NCI-H345 (cell line): ENCODE measurements at places on chromosomes 11 and 22.

GRCh38 chr11:32326522-32326921 is 108.8 kb downstream of the WT1 start:
- DNase-seq = no peak

GRCh38 chr22:36027935-36028645 is 534 bp downstream of the RBFOX2 start:
- DNase-seq = peak; percentile 37

DNA sequence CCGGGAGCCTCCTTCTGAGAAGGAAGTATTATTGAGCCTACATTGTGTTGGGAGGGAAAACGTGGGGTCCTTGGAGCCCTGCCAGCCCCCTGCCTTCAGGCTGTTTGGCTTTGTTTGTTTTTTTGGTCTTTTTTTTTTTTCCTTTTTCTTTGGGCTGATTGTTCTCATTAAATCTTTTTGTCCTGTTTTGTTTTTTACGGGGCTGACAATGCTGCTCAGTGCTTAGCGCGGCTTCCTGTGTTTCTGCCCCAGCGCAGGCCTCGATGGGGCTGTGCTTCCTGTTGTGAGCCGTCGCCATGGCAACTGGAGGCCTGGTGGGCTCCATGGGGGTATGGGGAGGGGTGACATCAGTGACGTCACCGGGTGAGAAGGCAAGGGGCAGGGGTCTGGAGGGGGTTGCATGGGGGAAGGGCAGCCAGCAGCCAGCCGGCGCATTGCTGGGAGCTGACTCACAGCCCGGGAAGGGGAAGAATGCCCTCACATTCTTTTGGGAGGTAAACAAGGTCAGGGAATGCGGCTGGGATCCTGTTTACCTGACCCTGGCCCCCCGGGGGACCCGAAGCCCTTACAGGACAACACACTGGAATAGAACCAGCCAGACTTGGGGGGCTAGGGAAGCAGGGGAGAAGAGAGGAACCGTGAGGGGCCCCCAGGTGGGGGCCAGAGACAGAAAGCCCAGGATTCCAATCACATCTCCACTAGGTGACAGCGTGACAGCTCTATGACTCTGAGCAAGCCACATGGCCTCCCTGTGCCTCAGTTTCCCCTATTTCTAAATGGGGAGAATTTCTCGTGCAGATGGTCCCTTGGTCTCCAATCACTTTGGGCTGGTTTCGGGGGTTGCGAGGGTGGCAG is 22.2 kb upstream of the CBX7 start:
- DNase-seq = no peak

DNA sequence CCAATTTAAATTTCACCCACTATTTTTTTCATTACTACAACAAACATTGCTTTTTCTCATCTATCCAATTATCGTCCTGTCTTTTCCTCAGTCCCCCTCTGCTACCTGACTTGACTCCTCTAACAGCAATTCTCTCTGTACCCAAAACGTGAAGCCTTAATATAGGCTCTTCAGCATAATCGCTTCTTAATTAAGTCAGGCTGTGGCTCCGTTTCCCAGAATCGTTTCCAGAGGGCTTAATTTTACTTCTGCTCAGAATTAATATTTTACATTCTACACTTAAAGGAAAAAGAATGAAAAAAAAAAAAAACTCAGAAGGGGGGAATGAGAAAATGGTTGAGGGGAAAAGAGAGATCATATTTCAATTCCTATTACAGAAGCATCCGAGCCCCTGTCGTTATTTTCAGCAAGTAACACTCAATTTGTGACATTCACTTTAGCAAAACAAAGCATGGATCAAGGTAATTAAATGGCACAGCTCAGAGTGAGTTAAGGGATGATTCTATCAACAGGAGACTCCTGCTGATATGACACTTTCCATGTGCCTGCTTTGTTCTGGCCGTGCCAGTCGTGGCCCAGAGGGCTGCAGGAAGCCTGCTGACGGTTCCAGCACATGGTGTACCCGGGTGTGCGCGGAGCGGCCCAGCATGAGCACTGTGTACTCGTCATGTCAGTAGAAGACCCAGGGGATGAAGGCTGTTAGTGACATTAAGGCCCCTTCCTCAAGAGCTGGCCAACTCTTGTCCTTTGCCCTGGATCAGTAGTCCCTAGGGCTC is 272.5 kb downstream of the NTM start:
- no peak for DNase-seq

- DNase-seq = no peak
Measured at GRCh38 chr11:8679006-8679405, 3.5 kb downstream of the TRIM66 start.

DNA sequence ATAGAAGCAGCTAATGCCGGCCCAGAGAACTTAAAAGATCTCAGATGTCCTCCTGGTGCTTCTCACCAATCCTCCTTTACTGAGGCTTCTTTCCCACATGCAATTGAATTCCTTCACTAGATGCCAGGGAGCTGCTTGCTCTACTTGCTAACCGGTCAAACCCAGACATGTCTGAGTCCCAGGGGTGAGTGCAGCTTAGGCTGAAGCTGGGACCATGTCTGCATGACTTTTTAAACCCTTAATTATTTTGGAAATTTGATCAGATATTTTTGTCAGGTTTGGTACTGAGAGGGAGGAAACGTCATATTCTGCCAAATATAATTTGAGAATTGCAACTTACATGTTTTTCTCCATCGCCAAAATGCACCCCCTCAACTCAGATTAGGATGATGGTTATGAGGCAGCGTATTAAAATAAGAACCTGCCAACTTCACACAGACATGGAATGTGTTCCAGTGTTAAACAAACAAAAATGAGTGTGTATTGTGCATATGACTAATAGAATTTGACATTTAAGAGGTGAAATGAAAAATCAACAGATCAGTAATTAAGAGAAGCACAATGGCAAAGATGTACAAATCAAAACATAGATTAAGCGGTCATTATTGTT is 529.5 kb downstream of the ETS1 start:
- DNase-seq = no peak

- DNase-seq = no peak
Measured at GRCh38 chr22:44396021-44396726, 83.4 kb upstream of the SHISAL1 start.

GRCh38 chr22:40107244-40107643 is 70.5 kb upstream of the TNRC6B start:
- no peak for DNase-seq

- peak; percentile 67 for DNase-seq
Measured at GRCh38 chr11:90241414-90241813, 18.6 kb upstream of the CHORDC1 start.

DNA sequence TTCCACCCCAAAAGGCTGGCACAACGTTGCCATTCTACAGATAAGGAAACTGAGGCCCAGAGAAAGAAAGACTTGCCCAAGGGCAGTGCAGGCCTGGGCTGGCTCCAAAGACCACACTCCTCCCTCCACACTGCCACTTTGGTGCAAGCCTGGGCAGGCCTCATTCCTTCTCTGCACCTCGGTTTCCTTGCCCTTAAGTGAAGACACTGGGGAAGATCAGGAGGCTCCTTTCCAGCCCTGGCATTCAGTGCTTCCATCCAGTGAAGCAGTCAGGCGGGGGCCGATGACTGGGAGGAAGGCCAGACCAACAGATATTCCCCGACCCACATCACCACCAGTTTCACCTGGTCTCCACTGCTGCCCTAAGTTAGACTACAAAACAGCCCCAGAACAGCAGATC is 18.3 kb upstream of the TCF20 start:
- DNase-seq = no peak
